ENCODE measurements at places on chromosomes 5 and 9.

GRCh38 chr9:12698266-12698665 is 5.1 kb downstream of the TYRP1 start:
- DNase-seq = no peak

GRCh38 chr9:34224349-34224748 is 45.5 kb downstream of the UBAP1 start:
- DNase-seq = no peak

GRCh38 chr5:93100428-93100827 is 480.6 kb downstream of the NR2F1-AS1 start:
- DNase-seq = no peak

GRCh38 chr5:160618286-160618685 is 196.6 kb downstream of the PTTG1 start:
- no peak for DNase-seq

DNA sequence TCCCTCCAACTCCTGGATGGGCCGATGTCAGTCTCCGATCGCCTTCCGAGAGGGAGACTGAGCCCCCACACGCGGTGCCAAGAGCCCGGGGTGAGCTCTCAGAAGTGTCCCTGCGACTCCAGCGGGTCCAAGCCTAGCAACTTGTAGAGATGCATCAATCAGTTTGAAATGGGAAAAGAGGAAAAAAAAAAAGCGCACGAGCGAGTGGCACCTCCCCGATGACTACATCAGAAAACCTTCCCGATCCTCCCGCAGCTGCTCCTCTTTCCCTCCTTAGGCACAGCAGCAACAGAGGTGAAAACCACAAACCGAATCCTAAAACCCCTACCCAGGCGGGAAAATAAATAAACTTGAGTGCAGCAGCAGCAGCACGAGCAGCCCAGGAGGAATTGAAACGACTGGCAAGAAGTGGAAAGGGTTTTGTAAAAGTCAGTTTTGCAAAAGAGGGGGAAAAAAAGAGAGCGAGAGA is 1.0 kb upstream of the EFNA5 start:
- peak; percentile 88 for DNase-seq

- DNase-seq = no peak
These were observed 201.8 kb upstream of the CDKN2B start for GRCh38 chr9:22210936-22211335.

DNA sequence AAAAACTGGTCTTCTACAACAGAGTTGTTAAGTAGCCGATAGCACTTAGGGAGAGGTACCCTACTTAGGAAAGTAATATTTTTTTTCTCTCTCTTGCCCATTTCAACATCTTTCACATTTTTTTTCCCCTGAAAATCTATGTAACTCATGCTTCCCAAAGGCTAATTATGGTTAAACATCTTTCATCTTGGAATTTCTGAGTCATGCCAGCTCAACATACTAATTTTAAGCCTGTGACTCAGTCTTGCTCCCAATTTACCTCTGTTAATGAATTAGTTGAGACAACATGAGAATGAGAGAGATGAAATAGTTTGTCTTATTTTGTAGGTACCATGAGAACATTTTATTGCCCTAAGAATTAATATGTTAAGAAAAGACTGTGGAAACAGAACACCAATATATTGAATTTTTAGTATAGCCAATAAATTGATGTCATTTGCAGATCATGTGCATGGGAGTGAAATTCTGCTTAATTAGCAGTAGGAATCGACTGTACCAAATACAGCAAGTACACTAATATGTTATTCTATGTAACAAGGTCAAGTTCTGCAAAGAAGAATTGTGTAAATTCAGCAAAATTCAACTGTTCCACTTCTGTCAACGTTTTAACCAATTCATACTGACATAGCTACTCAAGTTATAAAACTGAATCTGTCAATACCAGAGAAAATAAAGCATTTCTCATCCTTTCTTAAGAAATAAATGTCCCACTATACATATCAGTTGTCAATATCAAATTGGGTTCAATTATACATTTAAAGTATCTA is 550.0 kb downstream of the PTPRD start:
- DNase-seq = no peak

DNA sequence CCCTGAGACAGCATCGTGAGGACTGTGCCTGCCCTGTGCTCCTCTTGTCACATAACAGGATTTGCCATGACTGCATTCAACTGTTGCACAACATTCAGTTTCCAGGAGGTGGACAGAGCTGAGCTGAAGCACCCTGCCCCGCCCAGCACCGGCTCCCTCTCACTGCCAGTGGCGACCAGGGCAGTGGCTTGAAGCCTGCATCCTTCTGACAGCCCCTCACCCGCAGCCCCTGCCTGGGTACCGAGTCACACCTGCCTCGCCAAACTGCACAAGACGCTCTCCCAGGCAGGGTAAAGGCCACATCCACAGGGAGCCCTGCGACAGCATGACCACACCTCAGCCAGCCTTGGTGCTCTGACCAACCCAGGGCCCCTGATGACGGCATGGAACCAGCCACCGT is 59.9 kb upstream of the ZNF354A start:
- no peak for DNase-seq

GRCh38 chr9:135073081-135073740 is 14.3 kb upstream of the OLFM1 start:
- DNase-seq = no peak

- DNase-seq = no peak
These were observed 198.1 kb downstream of the SYK start for GRCh38 chr9:90999425-91000397.

- DNase-seq = no peak
These were observed 6.8 kb downstream of the MGAT1 start for GRCh38 chr5:180795771-180796313.

GRCh38 chr5:53431665-53432064 is 48.8 kb upstream of the FST start:
- DNase-seq = no peak

- no peak for DNase-seq
These were observed 318.8 kb upstream of the ELAVL2 start for GRCh38 chr9:24144796-24145195.

Measured in right kidney (tissue), 9 donors.